CD4-positive, alpha-beta memory T cell (primary cell): ENCODE measurements at places on chromosomes 12 and 14.
A peak's percentile ranks its signal among the peaks of the same experiment; 100 is the strongest.

DNA sequence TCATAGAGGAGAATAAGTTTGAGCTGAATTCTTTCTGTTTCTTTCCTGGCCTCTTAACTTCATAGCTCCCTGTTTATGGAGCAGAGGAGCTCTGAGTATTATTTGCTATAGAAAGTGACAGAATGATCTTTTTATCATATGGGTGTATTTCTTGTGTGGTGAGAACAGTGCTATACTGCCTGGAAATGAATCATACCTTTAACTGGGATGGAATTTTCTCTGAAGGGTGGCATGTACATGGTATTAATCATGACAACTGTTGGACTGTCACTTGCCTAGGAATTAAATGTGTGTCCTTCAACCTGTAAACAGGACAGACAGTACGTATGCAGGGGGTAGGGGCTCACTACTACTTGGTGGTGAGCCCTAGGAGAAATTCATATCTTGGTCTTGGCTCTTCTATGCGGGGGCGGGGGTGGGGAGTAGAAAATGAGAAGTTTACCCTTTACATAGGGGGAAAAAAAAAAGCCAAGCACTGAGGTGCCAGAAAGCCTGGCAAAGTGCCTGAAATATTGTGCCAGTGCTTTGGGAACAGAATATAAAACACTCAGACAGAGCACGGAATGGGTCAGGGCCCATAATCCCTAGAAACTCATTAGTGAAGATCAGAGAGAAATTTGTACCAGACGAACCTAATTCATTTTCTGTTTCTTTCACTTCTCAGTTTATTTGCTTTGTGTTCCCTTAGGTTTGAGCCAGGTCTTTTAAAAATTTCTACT, 33.8 kb downstream of the ARMH4 start:
- DNase-seq, result no peak

- no peak for DNase-seq
Measured at GRCh38 chr14:100536721-100537445, 50.3 kb downstream of the BEGAIN start.

DNA sequence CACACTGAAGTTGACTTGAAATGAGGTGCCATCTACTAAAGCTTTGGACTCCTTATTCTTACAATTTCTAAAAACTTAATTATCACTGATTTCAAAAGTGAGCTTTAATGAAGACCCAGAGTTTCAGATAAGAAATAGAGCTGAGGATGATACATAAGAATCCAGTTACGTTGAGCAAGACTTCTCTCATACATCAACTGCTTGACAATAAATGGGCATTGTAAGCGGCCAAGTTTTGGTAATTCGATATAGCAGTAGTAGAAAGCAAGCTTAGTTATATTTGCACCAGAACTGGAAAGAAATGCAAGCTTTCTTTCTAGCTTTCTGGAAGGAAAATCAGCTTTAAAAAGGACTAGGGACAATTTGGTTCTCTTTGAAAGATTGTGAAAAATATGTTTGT, 1359.6 kb downstream of the FSCB start:
- no peak for DNase-seq

- DNase-seq, result no peak
Measured at GRCh38 chr14:104472073-104472472, 107.5 kb upstream of the C14orf180 start.

DNA sequence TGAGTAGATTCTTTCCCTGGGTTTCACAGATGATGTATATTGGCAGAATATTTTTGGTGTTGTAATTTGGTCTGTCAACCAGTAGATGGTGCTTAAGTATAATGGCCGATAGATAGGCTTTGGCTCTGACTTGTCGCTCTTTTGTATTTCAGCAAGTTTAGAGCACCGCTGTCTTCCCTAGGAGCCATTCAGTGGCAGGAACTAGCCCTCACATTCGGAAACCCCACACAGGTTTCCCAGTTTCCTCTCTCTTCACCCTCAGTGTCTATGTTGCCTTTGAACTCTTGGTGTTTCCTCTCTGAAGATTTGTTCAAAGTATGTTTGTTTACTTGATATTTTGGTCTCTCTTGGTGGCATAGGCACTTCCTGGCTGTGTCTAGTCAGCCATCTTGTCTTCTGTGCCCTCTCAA, 102.2 kb downstream of the GPHN start:
- DNase-seq, result peak; percentile 29

GRCh38 chr14:94163796-94164195, 10.3 kb upstream of the PPP4R4 start:
- DNase-seq, result no peak

- DNase-seq, result no peak
Measured at GRCh38 chr14:20436363-20436755, 393 bp upstream of the KLHL33 start.

DNA sequence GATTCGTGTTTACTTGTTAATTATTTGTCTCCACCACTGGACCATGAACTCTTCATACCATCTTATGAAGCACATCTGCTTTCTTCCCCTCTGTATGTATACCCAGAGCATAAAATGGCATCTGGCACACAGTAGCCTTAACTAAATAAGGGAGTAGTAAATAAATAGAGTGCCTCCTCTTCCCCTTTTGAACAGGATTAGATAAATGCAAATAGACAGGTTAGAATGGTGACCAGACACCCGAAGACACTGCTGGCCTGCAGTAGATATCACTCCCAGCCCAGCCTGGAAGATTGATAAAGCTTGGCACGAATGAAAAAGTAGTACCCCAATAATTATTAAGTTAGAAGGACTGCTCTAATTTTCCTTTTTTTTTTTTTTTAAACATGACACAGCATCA, 6.9 kb downstream of the GALNT4 start:
- DNase-seq, result no peak

DNA sequence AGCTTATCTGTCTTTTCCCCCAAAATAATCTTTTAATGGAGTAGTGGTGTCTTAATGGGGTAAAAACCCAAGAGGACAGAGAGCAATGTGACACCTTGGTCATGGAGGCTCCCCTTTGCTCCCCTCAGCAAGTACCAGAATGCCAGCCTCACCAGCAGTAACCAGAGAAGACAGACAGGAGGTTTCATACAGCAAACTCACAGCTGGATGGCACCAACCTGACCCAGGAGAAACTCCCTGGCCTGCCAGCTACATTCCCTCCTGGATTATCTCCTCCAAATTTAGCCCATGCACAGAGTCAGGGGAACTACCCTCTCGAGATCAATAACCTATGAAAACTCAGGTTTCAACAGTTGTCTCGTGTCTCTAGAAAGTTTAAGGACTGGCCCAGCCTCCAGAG, 15.9 kb downstream of the BHLHE41 start:
- DNase-seq, result no peak

DNA sequence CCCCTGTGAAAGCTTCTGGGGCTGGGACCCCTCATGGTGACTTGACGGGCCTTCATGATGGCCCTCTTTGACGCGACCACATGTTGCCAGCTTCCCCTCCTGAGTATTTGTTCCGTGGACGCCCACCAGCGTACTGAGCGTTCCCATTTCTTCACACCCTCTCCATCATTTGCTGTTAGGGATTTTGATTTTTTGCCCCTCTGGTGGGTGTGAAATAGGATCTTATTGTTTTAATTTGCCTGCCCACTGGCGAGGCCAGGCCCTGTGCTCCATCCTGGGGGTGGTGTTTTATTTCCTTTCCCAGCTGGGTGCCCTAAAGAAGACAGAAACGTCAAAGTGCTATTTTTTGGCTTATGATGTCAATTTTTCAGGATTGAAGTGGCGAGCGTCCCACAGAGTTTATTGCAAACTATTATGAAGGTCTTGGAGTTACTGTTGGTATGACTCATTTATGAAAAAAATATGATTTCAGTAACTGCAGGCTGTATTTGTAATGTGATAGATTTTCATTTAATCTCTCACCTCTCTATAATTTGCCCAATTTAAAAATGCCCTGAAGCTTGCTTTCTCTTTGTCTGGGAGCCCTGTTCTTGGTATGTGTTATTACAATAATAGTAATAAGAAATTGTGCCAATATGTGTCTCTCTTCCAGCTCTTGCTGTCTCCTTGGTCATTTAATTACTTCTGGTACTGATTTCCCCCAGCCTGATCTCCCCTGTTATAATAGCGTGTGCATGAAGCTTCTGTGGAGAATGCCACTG, 99.6 kb downstream of the SLC25A47 start:
- no peak for DNase-seq

GRCh38 chr14:50038398-50039119, 77.8 kb downstream of the VCPKMT start:
- peak; percentile 10 for DNase-seq

- DNase-seq, result no peak
Measured at GRCh38 chr12:121807642-121808347, 4.0 kb downstream of the SETD1B start.

GRCh38 chr12:69896653-69897381, 71.8 kb downstream of the MYRFL start:
- DNase-seq, result no peak

DNA sequence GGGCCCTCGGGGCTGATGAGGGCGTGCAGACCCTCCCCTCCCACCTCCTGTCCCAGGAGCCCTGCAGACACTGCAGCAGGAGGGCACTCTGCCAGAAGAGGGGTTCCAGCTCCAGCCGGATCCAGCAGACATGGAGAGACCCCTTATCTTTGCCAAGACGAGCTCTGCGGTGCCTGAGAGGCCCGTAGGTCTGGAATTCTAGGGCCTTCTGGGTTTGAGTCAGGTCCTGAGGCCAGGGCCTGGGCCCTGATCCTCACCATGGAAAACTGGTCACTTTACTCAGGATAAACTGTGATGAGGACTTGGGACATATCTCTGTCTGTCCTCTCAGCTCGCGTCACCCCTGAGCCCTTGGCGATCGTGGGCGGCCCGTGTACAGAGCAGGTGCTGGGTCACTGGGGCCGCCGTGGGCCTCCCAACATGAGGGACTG, 13.8 kb downstream of the MEG3 start:
- DNase-seq, result no peak

DNA sequence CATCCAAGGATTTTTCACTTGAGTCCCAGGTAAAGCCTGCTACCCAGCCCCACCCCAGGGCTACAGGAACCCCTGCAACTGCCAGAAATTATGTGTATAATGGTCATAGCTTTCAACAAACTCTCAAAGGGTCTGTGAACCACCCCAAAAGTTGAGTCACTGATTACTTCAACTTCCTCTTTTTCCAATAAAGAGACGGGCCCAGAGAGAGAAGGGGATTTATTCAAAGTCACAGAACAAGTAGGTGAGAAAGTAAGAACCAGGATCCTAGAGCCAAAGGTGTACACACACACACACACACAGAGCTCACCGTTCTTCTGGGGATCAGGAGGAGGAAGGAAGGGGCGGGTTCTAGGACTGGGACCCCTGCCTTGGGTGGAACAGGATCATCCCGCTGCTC, 4.8 kb upstream of the ITPK1 start:
- DNase-seq, result no peak

DNA sequence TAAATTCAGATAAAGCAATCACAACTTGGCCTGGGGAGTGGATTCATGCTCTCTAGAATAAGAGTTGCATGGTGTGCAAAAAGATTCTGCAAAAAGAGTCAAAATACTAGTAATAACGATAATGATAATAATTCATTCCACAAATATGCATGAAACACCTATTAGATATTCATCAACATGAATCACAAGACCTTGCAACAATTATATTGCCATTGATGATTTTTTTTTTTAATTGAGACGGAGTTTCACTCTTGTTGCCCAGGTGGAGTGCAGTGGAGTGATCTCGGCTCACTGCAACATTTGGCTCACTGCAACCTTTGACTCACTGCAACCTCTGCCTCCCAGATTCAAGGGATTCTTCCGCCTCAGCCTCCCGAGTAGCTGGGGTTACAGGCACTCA, 109.2 kb upstream of the FLRT2 start:
- no peak for DNase-seq

DNA sequence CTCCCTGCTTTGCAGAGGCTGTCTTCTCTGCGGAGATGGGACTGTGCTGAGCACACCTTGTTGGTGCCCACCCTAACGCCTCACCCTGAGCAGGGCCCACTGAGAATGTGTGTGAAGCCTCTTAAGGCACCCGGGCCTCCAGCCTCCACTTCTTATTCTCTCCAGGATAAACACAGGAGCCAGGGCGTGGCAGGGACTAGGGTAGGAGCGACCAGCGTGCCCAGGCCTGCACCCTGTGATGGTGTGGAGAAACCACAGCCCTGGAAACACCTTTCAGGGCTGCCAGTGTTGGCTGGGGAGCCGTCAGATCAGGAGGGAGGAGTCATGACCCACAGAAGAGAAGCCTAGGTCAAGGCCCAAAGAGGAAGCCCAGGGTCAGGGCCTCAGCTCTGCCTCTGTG, 41.3 kb downstream of the VDR start:
- no peak for DNase-seq

- DNase-seq, result no peak
Measured at GRCh38 chr14:92632546-92633273, 115.7 kb downstream of the LGMN start.

DNA sequence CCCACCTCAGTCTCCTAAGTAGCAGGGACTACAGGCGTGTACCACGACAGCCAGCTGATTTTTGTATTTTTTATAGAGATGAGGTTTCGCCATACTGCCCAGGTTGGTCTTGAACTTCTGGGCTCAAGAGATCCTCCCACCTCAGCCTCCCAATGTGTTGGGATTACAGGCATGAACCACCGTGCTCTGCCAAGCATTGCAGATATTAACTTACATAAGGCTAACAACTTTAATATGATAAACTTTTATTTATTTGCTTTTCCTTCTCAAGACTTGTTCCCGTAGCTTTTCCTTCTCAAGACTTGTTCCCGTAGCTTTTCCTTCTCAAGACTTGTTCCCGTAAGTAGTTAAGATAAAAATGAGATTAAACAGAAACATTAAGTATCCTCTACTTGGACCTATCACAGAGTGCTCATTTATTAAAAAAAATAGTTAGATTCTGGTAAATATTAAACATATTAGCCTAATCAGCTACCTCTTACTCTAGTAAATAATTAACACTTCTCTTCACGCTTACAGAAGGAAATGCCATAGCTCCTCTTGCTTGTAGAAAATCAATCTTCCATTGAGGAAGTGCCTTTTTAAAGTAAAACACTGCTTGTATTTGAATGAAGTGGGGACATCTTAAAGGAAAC, 157.7 kb upstream of the KITLG start:
- no peak for DNase-seq

GRCh38 chr14:85702191-85702590, 172.2 kb downstream of the FLRT2 start:
- DNase-seq, result no peak

DNA sequence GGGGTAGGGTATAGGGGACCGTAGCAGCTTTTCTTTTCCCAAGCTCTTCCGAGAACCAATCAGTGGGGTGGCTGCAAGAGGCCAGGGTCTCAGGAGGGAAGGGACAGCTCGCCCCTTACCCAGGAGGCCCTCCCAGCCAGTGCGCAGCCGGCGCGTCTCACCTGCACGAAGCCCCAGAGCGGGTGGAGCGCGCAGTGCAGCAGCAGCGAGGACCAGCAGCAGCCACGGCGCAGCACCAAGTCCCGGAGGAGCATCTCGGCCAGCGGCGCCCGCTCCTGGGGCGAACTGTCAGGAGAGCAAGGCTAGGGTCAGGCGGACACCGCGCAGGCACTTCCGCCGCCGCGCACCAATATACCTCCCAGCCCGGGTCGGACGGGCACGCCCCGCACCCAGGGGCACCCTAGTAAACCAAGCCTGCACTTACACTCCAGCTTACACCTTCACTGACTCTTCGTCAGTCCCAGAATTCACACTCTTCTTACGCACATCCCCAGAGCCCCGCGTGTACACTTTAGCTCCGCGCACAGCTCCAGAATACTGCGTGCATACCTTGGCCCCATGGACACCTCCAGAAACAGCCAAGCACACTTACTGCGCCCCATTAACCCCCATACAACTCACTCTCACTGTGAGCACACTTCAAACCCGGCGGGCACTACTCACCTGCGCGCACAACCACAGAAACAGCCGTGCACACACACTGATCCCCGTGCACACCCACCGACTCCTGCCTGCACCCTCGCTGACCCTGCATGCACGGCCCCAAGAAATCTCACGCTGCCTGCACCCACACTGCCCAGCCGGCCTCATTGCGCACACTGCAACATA, 606 bp downstream of the PRIMA1 start:
- no peak for DNase-seq

GRCh38 chr14:65251213-65251612, 148.9 kb upstream of the MAX start:
- no peak for DNase-seq
